Osteoblast (primary cell): ENCODE measurements at places on chromosomes 5 and 9. TPM values are rescaled to one million over a fixed set of nuclear protein-coding genes. Genes with fewer than 3 reads are reported as not detected.
A peak's percentile ranks its signal among the peaks of the same experiment; 100 is the strongest.

ADGRD2 gene
- total RNA-seq: not detected in 2 replicates

DNA sequence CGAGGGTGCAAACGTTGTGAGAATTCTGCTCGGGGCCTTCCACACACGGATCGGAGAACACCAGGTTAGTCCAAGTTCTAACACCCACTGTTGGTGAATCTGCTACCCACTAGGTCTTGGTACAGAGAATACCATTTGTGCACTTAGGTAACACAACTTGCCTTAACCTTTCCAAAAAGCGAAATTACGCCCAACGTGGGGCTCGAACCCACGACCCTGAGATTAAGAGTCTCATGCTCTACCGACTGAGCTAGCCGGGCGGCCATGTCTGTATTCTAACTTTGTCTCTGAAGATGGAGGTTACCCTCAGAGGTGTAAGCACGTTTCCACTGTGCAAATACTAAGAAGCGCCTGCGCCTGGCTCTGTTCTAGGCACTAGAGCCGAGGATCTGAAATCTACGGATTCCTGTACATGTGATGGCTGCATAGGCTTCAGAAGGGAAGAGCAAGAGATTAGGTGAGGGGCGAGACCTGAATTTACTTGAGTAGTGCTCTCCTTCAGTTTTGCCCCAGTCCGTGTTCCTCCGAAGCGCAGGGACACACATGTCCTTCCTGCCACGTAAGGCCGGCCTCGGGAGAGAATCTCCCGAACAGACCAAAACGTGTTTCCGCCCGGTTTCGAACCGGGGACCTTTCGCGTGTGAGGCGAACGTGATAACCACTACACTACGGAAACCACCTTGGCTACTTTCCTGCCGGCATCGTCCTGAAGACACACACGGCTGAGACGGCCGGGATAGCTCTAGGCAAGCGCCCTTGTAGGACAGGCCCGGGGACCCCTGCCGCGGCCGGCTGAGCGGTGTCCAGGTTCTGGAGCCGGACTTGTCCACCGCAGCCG is 1.1 kb upstream of the TRIM41 start:
- DNase-seq: peak; percentile 94

GDA gene
- not detected in 2 replicates for total RNA-seq

DNA sequence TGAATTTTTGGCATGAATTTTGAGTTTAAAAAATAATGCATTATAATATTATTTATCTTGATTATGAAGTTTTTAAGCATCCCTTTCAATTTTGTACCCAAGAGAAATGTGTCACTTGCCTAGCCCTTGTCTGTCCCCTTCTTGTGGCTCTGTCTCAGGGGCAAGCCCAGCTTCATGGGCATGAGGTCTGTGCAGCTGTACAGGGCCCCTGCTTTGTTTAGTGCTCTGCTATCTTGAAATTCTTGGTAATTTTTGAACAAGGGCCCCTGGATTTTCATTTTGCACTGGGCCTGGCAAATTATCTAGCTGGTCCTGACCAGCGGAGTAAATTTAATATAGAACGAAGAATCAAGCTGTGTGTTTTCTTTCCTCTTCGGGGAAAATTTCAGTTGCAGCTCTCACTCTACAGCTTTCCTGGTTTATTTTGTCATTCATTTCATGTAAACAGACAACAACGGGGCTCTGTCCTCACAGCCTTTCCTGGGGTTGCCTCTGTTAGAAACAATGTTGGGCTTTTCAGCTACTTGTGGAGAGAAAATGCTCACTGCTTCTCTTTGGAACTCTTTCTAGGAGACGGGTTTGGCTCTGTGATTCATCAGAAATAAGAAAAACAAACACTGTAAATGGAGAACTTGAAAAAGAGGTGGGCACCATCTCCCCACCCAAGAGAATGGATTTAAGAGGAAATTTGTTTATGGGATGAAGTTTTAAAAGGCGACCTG is 41.1 kb downstream of the LIX1 start:
- DNase-seq: peak; percentile 54

DNA sequence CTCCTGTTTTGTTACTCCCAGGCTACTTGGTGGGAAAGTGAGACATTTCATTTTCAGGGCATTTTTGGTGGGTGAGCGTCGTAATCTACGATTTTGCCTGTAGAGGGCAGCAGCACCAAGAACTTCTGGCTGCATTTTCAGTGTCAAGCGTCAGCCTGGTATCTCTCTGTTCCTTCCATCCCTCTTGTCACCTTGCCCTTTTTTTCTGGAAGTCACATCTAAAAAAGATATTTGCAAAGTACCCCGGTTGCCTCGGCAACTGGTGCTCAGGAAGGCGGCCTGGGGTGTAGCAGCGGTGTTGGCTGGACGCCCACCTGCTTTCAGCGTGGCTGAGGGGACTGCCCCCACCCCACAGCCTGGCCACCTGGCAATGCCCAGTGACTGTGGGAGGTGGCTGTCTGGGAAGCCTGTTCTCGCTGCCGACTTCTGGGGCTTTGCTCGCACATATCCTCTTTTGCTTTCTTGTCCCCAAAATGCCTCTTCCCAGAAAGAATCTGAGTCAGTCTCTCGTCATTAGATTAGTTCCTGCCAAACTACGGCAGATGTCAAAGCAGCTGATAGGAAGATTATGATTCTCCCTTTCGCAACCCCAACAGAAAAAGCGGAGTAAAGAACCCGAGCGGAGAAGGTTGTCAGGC is 84.5 kb downstream of the ACER2 start:
- peak; percentile 86 for DNase-seq

ALDH1A1 gene
- 0.29 and 0.36 TPM in 2 replicates for total RNA-seq

DNA sequence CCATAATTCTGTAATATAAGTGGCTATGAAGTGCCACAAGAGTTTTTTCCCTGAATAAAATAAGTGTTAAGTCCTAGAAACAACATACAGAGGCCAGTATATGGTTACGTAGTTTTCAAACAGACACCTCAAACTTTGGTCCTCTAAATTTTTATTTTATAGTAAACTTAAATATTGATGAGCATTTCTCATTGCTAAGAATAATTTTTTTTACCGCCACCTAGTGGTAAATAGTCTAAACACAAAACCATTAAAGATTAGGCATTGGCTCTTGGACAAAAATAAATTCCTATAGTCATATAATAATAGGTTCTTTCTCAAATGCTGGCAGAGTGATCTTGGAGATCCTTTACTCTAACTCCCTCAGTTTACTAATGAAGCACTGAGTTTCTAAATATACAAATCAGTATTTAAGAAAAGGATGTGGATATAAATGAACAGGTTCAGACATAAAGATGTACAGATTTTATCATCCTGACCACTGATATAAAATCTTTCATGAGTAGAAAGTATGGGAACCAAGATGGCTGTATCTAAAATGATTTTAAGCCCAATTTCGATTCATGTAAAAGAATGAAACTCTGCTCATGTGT is 136.2 kb downstream of the FANCC start:
- no peak for DNase-seq

IL4 gene
- total RNA-seq: not detected in 2 replicates

KIF4B gene
- not detected in 2 replicates for total RNA-seq

DNA sequence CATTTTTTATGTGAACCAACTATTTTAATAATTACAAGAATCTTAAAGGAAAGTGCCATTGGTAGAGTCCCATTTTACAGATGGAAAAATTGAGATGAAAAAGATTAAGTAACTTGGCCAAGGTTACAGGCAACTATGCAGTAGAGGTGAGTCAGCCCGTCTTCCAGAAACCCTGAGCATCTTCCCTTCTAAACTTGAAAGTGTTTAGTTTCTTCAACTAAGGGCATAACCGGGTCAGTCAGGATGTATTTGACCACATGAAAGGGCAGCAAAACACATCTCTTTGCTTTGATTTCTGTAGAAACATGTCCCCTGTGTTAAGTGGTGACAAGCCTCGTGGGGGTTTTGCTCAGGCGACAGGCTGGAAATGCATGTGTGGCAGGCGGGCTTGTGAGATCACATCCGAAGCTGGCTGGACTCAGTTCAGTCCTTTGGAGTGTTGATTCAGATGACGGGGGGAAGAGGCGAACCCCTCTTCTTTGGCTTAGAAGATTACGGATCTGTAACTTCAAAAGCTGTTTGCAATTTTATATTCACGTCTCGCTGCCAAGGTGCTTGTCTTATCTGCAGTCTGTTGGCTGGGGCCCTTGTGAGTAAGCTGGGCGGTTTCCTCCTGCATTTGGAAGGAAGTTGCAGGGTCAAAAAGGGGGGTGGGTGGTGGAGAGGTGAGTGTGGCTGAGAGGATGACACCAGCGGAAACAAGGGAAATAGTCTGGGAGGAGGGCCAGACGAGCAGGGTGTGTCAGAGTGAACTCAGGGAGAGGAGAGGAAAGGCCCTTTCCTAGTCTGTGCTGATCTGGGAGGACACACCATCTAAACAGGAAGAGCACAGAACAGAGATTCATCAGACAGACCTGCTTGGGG is 78.9 kb upstream of the RPS23 start:
- DNase-seq: no peak

- no peak for DNase-seq
These were observed 552.1 kb upstream of the CDH9 start for GRCh38 chr5:27590503-27590902.

DNA sequence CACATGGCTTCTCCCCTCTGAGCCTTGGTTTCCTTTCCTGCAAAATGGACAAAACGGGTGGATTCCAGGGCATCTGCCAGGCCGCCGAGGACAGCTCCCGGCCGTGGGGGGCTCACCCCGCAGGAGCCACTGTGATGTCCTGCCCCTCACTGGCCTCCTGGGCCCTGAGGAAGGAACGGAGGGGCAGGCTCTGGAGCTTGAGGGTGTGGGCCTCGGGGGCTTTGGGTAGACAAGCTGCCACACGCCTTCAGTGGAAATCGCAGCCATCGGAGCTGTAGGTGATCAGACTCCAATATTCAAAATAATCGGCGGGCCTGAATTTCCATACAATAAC is 32.2 kb upstream of the UBAC1 start:
- no peak for DNase-seq

IFNB1 gene
- not detected in 2 replicates for total RNA-seq

GLRX gene
- total RNA-seq: 59.0 and 77.2 TPM in 2 replicates

KLF4 gene
- total RNA-seq: 33.9 and 34.7 TPM in 2 replicates

HEMGN gene
- not detected in 2 replicates for total RNA-seq

DNA sequence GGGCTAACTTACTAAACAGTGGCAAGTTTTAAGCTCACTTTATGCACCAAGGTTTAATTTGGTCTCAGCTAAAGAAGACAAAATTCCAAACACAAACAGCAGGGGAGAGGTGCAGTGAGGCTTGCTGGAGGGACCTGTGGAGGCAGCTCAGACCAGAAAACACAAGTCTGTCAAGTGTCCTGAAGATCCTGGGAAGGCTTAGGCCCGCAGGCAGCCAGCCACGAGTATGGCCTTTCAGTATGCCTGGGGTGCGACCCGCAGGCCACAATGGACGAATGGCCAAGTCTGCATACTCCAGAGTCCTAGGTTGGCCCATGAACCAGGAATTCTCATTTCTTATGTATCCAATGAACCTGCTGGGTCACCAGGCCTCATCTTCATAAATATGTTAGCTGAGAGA is 9.3 kb downstream of the CCNI2 start:
- no peak for DNase-seq

- DNase-seq: no peak
These were observed 2.3 kb downstream of the TUT7 start for GRCh38 chr9:86351880-86352279.

- DNase-seq: peak; percentile 98
These were observed 4.5 kb upstream of the SET start for GRCh38 chr9:128684325-128685199.

DNA sequence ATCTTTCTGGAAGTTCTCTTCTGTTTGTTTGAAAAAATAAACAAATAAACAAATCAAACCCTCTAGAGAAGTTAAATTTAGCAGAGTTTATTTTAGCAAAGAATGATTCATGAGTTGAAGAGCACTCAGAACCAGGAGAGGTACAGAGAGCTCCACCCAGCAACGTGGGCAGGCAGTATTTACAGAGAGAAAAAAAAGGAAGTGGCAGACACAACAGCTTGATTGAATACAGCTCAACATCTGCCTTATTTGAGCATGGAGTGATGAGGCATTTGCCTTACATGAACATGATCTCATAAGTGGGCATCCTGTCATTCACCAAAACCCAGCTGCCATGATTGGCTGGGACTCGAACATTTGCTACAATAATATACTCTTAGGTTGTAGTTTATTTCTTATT is 381.6 kb upstream of the ADAMTS16 start:
- no peak for DNase-seq

DNA sequence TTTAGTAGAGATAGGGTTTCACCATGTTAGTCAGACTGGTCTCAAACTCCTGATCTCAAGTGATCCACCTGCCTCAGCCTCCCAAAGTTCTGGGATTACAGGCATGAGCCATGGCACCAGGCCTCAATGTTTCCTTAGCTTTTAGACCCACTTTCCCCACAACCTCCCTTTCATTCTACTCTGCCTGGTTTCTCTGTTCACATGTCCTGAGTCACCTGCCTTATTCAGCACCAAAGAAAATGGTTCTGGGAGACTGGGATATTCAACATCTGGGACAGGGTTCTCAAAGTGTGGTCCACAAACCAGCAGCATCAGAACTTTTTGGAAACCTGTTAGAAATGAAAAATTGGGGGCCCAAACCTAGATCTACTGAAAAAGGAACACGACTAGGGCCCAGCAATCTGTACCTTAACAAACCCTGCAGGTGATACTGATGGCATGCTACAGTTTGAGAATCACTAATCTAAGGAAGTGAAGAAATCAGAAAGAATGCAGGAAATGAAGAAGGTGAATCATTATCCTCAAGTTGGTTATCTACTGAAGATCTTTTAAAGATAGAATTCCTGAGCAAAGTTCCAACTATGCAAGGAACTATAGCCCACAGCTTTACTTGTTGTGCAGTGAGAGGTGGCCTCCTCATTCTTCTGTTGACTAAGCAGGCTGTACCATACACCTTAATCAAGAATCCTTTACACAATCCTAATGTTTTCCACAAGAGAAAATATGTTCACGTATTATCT is 51.8 kb upstream of the CTNNAL1 start:
- peak; percentile 42 for DNase-seq

PCDHB15 gene
- total RNA-seq: 0.88 and 1.1 TPM in 2 replicates

RECK gene
- total RNA-seq: 31.2 and 31.5 TPM in 2 replicates

DNA sequence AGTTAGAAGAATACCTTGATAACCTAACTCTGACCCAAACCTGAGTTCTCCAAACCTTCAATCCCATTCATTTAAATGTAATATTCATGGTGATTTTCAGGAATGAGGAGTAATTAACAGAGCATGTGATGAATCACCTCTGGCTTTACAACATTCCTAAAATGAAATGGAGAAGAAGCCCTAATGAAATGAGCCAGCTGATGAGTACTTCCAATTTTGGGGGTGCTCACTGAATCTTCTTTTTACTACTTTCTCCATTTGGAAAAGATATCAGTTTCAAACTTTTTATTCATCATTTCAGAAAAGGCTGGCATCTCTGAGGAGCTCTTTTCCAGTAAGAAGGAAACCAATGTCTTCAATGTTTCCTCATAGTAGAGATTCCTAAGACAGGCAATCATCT is 2.9 kb upstream of the SPINK5 start:
- no peak for DNase-seq

EQTN gene
- not detected in 2 replicates for total RNA-seq

DNA sequence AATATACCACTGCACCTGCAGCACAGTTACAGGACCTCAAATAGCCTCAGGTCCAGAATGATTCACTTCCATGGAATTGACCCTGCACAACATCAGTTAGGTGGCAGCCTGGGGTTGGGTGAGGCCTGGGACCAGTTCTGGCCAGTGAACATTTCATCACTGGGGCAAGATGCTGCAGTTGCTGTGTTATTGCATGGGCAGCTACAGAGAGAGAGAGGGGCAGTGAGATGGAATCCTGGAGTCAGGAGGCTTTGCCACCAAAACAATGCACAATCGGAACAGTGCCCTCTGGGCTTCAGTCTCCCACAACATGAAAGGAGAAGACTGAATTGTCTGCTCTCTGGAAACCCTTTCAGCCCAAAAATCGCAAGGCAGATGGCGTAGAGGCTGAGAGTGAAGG is 51.8 kb downstream of the SH3TC2 start:
- no peak for DNase-seq

KLHL9 gene
- 35.9 and 38.4 TPM in 2 replicates for total RNA-seq

SH3GL2 gene
- under 0.01 and 0.29 TPM in 2 replicates for total RNA-seq

TLN1 gene
- total RNA-seq: 306 and 376 TPM in 2 replicates

PURA gene
- total RNA-seq: 29.7 and 30.1 TPM in 2 replicates
